Fibroblast of skin of scalp (primary cell): ENCODE measurements at places on chromosomes 13 and 19.
A peak's percentile ranks its signal among the peaks of the same experiment; 100 is the strongest.

- DNase-seq: no peak
Measured at GRCh38 chr19:58480481-58480830, 4.3 kb downstream of the ZNF446 start.

DNA sequence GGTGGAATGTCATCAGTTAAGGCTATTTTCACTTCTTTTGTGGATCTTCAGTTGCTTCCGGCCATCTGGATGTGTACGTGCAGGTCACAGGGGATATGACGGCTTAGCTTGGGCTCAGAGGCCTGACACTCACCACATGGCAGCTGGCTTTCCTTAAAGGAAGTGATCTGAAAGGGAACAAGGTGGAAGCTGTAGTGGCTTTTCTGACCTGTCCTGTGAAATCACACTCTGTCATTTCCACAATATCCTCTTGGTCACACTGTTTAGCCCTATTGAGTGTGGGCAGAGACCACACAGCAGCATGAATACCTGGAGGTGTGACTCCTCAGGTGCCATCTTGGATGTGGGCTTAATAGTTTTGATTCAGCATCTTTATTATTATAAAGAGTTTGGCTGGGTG, 4.5 kb upstream of the BAX start:
- no peak for DNase-seq

DNA sequence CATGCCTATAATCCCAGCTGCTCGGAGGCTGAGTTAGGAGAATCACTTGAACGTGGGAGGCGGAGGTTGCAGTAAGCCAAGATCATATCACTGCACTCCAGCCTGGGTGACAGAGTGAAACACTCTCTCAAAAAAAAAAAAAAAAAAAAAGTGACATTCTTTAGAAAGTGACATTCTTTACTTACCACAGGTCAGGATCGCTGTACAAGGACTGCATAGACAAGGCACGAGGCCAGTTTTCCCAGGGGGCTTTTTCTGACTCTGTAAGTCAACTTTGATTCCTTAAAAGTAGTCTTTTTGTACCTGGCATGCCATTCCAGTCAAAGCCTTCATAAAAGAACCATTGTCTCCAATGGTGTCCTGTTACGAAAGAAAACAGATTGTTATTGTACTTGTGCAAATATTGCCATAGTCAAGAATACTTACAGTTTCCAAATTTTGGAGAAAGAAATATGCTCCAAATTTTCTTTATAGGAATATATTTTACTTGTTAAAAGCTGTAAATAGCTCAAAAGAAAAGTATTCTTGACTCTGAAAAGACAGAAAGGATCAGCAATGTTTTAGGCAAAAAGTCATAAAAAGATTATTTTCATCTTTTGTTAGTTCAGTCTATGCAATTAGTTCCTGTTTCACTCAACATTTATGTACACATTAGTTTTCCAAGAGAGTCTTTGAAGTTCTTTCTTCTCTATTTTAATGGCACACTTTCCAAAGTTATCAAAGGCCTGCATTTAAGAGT, 39.3 kb downstream of the CEACAM1 start:
- no peak for DNase-seq

GRCh38 chr13:30477346-30478195, 11.8 kb upstream of the HMGB1 start:
- DNase-seq: no peak

DNA sequence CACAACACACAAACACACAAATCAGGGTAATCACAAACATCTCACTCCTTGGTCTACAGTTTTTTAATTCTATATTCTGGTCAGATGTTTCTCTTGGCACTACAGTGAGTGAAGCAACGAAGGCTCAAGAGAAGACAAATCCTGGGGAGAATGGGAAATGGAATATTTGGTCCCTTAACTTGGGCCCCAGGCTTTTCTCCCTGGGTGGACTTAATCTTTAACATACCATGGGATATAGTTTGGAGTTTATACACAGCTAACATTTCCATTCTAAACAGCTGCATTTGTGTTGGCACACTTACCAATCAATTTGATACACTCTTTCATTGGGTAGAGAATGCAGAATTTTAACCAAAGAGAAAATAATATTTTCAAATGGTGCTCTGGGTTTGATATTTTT, 1132.6 kb upstream of the SLC10A2 start:
- no peak for DNase-seq

- DNase-seq: peak; percentile 73
Measured at GRCh38 chr13:110001670-110002275, 215.4 kb upstream of the IRS2 start.
